Psoas muscle (tissue), 8 donors: ENCODE measurements at places on chromosomes 1 and 21. TPM values are rescaled to one million over a fixed set of nuclear protein-coding genes. Genes with fewer than 3 reads are reported as not detected.

RHBG gene
- total RNA-seq: not detected

ADORA3 gene
- 1.9 TPM for total RNA-seq

UTP25 gene
- total RNA-seq: 5.4 TPM

CNKSR1 gene
- 61.9 TPM for total RNA-seq

AMPD1 gene
- total RNA-seq: 98.1 TPM

CFAP107 gene
- total RNA-seq: not detected

KCNA2 gene
- total RNA-seq: 0.40 TPM

SPATA21 gene
- not detected for total RNA-seq

SLC27A3 gene
- 4.2 TPM for total RNA-seq

TPTE gene
- total RNA-seq: not detected

BATF3 gene
- total RNA-seq: 0.84 TPM

- DNase-seq: peak; percentile 73
Observed at GRCh38 chr1:214281720-214282629, 1.0 kb downstream of the SMYD2 start.

GRCh38 chr1:14713077-14713476 is 114.6 kb downstream of the KAZN start:
- no peak for DNase-seq

DNA sequence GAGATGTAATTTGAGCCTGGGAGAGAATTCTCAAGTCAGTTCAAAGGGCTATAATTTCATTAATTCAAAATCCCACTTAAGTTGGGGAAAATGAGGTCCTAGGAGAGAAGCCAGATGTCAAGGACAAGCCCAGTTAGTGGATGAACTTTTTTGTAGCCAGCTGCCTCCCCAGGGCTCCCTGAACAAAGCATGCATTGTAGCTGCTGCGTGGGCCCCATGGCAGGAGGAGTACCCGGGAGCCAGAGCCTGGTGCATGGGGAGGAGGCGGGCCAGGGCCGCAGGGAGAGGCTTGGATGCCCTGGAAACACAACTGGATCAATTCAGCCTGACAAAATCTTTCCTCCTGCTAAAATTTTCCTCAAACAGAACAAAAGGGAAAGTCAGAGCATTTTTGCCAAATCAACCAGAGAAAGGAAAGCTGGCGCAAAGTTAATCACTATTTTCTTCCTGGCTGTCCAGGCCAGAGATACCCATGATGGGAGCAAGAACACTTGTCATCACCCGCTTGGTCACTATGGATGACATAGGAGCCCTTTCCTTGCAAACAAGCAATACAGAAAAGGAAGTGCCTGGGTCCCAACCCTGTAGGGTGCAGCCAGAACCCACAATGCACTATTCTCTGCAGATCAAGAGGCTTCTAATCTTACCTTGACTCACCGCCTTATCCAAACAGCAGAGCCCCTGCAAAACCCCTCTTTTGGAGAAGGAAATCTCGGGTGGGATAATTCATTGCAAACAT is 248.1 kb upstream of the RAB4A start:
- no peak for DNase-seq

- no peak for DNase-seq
Observed at GRCh38 chr1:78840453-78841271, 165.9 kb downstream of the ADGRL4 start.

GRCh38 chr1:21638531-21639341 is 30.4 kb downstream of the RAP1GAP start:
- no peak for DNase-seq

GRCh38 chr1:147238053-147238902 is 4.2 kb upstream of the CHD1L start:
- DNase-seq: no peak

GRCh38 chr1:115090956-115091355 is 1.7 kb upstream of the TSPAN2 start:
- no peak for DNase-seq

GRCh38 chr1:246932366-246932700 is 585 bp upstream of the AHCTF1 start:
- no peak for DNase-seq

DNA sequence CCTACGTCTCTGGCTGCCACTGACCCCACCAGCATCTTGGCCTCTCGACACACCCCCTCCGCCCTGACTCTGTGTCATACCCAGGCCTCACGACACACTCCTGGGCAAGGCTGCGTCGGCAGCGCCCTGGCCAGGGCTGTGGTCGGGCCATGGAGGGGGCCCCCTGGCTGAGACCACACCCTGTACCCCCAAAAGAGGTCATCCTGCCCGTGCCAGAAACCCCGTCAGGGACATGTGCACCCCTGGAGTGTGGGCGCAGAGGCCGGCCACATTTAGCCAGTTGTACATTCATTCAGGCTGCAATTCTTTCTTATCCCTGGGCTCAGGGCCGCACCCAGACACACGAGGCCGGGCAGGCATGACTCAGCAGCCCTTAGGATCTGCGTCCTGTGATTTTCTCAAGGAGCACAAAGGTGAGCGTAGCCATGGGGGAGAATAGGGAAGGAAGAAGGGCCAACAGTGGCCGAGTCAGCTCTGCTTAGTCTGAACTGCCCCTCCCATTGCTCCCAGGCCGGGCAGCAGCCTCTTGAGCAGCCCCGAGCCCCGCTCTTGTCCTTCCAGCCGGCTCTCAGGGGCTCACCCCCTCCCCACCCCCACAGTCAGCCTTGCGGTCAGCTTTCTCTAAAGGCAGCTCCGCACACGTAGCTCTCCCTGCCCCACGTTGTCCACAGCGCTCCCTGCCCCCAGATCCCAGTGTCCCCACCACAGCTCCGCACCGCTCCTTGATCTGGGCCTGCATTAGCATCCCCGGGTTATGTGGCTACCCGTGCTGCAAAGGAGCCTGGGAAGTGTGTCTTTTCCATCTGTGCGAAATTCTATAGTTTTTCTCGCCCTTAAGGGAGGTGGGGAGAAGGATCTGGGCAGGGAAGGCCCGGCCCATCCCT is 7.9 kb downstream of the CSTB start:
- peak; percentile 53 for DNase-seq

DNA sequence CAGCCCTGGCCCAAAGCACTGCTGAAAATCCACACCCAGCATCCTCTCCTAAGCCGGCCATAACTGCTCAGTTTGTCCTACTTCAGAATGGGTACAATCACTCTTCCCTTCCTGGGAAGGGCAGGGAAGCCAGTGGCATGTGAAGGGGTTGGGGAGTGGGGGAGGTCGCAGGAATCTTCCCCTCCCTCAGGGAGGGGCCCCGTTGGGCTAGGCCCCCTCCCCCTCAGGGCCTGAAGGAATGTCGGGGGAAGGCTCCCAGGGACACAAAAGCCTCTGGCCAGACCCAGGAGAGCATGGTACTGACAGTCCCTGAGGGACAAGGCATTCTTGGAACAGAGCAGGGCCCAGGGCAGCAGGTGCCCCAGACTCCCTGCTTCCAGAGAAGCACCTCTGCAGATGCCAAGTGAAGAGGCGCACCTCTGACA is 1.2 kb downstream of the ELOVL1 start:
- DNase-seq: no peak

GRCh38 chr21:45260191-45260825 is 27.4 kb downstream of the POFUT2 start:
- no peak for DNase-seq

DNA sequence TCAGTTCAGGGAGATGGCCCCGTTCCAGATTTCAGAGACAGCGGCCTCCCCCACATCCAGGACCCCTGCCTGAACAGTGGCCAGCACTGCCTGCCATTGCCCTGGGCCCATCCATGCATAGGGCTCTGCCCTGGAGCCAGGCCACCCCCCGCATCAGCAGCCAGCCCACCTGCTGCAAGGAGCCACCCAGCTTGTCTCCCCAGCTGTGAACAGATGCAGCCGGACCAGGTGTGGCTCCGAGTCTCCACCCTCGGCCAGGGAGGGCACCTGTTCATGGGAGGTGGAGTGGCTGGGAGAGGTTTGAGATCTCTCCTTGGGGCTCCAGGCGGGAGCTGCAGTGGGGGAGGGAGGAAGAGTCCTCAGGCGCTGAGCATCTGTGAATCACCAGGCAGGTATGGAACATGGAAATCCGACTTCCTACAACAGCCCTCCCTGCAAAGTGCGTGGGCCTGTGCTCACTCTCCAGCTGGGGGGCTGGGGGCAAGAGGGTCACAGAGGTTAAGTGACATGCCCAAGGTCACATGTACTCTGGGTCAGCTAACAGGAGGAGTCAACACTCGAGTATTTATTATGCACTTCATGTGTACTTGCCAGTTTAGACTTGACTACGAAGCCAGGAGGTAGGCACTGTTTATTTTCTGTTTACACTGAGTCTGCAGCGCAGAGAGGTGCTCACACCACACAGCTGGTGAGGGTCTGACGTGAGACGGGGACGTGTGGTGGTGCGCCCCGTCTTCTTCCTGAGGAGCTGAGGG is 4.8 kb upstream of the HES5 start:
- no peak for DNase-seq

- DNase-seq: no peak
Observed at GRCh38 chr1:166980818-166981217, 5.5 kb upstream of the ILDR2 start.

GRCh38 chr1:151577173-151577572 is 34.7 kb upstream of the SNX27 start:
- DNase-seq: no peak
